HFFc6 (cell line): ENCODE measurements at places on chromosomes 12 and 14. TPM values are rescaled to one million over a fixed set of nuclear protein-coding genes. Genes with fewer than 3 reads are reported as not detected.
A peak's percentile ranks its signal among the peaks of the same experiment; 100 is the strongest.

Gene OTX2
- total RNA-seq: not detected in 2 replicates

DNA sequence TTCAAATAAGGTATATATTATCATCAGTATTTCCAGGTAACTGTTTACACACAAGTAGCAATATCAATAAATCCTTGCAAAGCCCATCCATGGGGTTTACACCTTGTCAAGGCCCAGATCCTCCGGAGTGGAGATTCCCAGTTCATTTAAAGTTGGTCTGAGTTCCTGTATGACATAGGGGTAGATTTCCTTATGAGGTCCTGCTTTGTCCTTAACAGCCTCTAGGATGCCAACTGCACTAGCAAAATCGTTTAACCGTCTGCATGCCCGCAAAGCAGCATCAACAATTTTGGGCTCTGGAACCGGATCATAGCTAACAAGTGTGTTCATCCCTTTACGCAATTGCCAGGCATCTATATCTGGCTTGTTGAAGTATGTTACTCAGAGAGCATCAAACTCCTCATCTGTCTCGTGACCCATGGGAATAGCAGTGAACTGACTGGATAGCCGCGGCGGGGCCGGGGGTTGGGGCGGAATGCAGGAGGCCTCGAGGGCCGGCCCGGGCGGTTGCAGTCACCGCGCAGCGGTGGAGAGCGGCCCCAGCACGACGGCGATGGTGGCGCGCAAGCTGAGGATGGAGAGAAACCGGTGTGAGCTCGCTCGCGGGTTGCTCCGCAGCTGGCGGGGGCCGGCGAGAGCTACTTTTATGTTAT lies 30.6 kb upstream of the FBXO34 start:
- DNase-seq: peak; percentile 16

Gene DACT1
- total RNA-seq: 3.5 to 4.7 TPM (median 4.7 TPM) in 3 replicates

- DNase-seq: no peak
These were observed 5.8 kb downstream of the ASPG start for GRCh38 chr14:104091061-104091926.

DNA sequence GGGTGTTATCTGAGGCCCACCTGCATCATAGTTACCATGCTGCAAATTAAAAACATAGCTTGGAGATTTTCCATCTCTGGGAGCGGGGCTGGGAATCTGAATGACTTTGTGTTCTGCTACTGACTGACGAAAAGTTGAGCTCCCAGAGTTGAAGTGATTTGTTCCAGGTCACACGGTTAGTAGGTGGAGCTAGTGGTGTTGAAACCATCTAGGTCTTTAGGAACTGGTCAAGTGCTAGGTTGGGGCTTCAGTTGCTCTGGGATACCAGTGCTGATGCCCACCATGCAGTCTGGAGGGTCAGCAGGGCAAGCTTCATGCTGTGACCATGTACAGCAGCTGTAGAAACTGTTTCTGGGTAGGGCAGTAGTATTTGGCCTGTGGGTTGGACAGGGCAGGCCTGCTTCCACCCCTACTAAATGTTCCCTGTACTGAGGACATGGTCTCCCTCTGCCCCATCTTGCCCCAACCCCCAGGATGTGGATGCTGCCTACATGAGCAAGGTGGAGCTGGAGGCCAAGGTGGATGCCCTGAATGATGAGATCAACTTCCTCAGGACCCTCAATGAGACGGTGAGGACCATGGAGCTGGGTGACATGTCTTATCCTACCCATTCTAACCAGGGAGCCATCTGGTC lies 5.3 kb downstream of the KRT7 start:
- no peak for DNase-seq

- DNase-seq: no peak
These were observed 988.9 kb upstream of the FLRT2 start for GRCh38 chr14:84541018-84541417.

DNA sequence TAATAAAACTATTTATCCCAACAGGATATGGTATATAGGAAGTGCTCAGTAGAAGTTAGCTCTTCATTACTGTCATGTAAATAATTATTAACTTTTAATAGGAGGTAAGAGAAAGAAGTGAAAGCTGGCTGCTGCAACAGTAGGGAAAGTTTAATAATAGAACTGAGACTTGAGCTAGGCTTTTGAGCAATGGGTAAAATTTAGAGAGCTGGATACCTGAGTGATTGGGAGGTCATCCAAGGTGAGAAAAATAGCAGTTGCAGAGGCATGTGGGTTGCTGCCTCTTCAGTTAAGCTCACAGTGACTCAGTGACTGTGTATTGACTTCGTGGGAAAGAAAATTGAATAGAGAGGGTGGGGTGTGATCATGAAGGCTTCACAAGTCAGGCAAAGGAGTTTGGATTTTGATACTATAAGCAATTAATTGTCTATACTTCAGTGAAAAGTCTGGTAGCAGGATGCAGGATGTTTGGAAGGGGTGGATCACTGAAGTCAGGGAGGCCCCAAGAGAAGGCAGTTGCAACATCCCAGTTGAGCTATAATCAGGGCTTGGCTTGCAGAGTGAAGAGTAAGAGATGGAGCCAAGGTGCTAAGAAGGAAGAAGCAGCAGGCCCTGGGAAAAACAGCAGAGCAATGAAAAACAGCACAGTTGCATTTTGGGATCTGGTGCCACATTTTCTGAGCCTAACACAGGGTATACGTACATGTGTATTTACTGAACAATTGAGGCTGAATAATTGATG lies 172.0 kb upstream of the FRMD6 start:
- no peak for DNase-seq

GRCh38 chr12:53064613-53065436 lies 14.4 kb downstream of the SPRYD3 start:
- DNase-seq: no peak

- DNase-seq: no peak
These were observed 91.4 kb downstream of the TTC7B start for GRCh38 chr14:90724866-90725265.

Gene APOF
- total RNA-seq: not detected in 3 replicates

Gene P2RX2
- not detected in 3 replicates for total RNA-seq

DNA sequence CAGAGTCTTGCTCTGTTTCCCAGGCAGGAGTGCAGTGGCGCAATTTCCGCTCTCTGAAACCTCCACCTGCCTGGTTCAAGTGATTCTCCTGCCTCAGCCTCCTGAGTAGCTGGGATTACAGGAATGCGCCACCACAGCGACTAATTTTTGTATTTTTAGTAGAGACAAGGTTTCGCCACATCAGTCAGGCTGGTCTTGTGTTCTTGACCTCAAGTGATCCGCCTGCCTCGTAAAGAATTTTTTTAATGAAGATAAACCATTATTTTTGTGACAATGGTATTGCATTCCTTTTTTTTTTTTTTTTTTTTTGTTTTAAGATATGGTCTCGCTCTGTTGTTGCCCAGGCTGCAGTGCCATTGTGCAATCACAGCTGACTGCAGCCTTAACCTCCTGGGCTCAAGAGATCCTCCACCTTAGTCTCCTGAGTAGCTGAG lies 25.8 kb downstream of the ACVR1B start:
- DNase-seq: no peak

DNA sequence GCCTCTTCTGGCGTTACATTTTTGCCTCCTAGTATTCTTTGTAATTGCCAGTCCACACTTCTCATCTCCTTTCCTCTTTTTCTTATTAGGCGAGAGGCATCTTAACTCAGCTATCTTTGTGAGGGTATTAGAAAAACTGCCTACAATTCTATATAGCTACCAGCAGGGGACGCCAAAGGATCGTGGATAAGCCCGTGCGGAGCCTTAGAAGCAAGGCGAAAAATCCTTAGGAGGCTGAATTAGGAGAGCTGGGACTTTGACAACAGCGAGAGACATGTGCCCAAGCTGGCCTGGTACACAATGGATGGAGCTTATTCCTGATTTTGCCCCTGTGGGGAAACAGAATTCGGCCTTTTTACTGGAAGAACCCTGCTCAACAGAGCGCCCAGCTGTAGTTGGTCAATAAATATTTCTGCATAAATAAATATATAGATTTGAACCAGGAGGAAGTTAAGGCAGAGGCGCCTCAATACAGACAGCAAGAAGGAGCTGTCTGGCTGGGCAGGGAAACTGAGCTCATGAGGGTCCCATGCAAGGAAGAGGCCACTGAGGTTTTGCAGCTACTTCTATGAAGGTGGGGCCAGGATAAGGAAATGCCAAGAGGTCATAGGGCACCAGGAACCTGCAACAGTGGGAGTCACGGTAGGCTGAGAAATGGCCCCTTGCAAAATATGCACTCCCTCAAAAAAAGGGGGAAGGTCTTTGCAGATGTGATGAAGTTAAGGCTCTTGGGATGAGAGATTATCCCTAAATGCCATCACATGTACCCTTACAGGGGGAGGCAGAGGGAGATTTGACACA lies 14.6 kb upstream of the RBM19 start:
- DNase-seq: peak; percentile 55

DNA sequence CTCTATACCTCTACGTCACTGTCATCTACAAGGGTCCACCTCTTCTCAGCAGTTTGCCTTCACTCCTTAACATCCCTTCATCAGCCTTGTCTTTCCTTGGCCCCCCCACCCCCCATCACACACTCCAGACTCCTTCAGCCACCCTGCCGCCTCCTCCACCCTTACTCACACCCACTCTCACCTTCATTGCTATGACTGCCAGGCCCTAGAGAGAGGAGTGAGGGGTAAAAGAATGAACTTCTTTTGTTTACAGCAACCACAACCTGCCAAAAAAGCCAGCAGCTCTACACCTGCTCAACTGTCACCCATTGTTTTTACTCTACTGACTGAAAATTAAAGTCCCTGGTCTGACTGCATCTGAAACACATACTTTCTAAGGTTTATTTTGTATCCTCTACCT lies 112.8 kb downstream of the DUSP6 start:
- no peak for DNase-seq

Gene ACYP1
- 6.7 to 14.9 TPM (median 11.3 TPM) in 3 replicates for total RNA-seq

Gene PRKD1
- total RNA-seq: 20.7 to 22.1 TPM (median 21.8 TPM) in 3 replicates

- no peak for DNase-seq
These were observed 32.1 kb downstream of the ZFP36L1 start for GRCh38 chr14:68760761-68761160.

- no peak for DNase-seq
These were observed 118.5 kb downstream of the PHETA1 start for GRCh38 chr12:111250251-111250881.
